ENCODE measurements at places on chromosomes 3 and 15. TPM values are rescaled to one million over a fixed set of nuclear protein-coding genes. Genes with fewer than 3 reads are reported as not detected.

GALNT15 gene
- polyA plus RNA-seq: 45.6 TPM

CEP70 gene
- 15.0 TPM for polyA plus RNA-seq

DNA sequence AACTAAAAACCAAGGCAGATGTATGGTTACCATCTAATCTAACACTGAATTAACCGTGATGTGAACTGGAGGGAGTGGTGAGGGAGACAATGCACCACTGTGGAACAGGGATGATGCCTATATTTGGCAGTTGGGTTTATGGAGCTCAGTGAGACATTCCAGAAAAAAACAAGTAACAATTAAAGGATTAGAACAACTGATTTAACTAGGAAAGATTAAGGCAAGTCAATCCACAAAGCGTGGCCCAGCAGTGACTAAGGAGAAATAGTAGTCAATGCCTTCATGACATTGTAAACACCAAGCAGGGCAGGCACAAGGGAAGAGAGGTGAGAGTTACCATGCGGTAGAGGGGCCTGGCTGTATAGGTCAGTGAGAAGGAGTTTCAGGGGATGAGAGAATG lies 38.1 kb downstream of the CHAC1 start:
- no peaks in the 10 kb centered on the region for H3K4me1 ChIP-seq
- H3K27me3 ChIP-seq: no peaks in the 10 kb centered on the region
- no peak overlapping the region for H3K4me3 ChIP-seq
- no peak for DNase-seq
- no peak overlapping the region for H3K27ac ChIP-seq
- H3K36me3 ChIP-seq: peaks cover 5% of the 10 kb centered on the region

GRCh38 chr3:176174060-176174459 lies 1023.2 kb downstream of the TBL1XR1 start:
- no peaks in the 10 kb centered on the region for H3K4me1 ChIP-seq
- no peaks in the 10 kb centered on the region for H3K36me3 ChIP-seq
- no peak overlapping the region for H3K4me3 ChIP-seq
- no peak for DNase-seq
- no peak overlapping the region for H3K27ac ChIP-seq

DNA sequence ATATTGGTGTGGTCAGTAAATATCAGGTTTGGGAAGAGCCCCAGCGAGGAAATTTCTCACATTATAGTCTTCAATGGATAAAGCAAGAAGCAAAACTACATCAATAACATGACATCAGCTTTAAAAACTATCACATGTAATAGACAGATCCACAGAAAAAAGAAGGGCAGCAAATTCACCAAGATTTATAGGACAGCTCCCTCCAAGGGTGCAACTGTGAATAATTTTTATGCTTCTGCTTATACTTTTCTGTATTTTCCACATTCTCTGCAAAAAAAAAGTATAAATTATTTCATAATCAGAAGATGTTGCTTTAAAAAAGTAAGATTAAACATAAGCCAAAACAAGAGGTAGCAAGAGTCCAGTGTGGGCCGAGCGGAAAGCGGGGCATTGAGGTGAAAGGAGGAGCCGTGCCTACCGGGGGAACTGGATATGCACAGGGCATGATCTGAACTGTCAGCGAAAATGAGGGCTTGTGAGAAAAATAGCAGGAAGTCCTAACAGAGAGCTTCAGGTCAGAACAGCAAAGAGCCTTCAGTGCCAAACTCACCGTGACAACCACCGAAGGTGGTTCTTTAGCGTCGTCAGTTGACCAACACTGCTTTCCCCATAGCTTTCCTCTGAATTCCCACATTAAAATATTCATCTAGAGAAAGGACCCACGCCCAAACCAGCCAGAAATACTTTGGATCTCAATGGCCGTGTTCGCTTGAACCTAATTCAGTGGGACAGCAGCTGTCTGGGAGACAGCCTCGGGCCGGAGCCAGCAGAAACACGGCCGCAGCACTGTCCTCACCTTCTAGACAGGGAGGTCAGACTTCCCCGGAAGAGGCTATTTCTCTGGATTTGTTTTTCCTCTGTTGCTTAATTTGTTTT lies 59.8 kb downstream of the FAM174B start:
- no peak overlapping the region for H3K27ac ChIP-seq
- no peak overlapping the region for H3K4me3 ChIP-seq
- H3K36me3 ChIP-seq: no peaks in the 10 kb centered on the region
- no peak for DNase-seq
- no peaks in the 10 kb centered on the region for H3K27me3 ChIP-seq

DNA sequence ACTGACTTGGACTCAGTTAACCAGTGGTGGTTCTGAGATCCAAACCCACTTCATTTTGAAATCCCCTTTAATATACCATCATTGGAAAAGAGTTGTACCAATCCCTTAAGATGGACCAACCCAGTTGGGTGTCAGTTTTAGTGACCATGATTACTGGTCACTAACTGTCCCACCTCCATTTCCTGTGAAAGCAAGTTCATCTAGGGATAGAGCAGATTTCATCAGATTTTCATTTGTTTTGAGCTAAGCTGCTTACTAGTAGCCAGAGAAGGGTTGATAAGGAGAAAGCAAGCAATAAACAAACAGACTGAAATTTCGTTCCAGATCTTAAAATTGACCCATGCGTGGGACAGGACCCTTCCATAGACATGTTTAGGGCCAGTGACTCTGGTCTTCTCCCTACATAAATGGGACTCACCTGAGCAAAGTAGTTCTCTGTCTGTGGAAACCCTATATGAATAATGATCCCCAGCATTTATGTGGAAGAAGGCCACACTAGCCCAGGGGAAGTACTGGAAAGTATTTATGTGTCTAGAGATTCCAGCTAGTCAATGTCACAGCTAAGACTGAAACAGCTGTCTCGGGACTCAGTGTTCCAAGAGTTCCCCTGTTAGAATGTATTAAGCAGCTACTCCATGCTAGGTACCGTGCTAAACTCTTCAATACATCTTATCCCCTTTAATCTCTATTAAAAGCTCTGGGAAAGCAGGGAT lies 196.0 kb upstream of the BCL6 start:
- no peaks in the 10 kb centered on the region for H3K27me3 ChIP-seq
- no peak for DNase-seq
- H3K27ac ChIP-seq: no peak overlapping the region
- no peak overlapping the region for H3K4me3 ChIP-seq
- H3K4me1 ChIP-seq: no peaks in the 10 kb centered on the region
- H3K36me3 ChIP-seq: no peaks in the 10 kb centered on the region

- H3K36me3 ChIP-seq: no peaks in the 10 kb centered on the region
- no peaks in the 10 kb centered on the region for H3K27me3 ChIP-seq
These were observed 575.4 kb upstream of the ALCAM start for GRCh38 chr3:104791331-104791730.

DNA sequence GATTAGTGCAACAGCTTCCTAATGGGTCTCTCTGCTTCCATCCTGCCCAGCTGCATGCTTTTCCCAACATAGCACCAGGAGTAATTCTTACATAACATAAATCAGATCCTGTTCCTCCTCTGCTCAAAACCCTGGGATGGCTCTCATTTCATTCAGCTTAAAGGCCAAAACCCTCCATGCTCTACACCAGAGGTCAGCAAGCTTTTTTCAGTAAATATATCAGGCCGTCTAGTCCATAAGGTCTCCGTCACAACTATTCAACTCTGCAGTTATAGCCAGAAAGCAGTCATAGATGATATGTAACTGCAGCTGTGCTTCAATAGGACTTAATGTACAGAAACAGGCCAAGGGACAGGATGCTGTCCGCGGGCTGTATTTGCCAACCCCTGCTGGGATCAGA lies 202.8 kb upstream of the UBE2E2 start:
- H3K4me1 ChIP-seq: no peaks in the 10 kb centered on the region
- no peak overlapping the region for H3K27ac ChIP-seq
- no peak for DNase-seq
- no peaks in the 10 kb centered on the region for H3K36me3 ChIP-seq
- H3K27me3 ChIP-seq: no peaks in the 10 kb centered on the region

Data from aorta (tissue), 5 donors.